Activated CD8-positive, alpha-beta T cell treated with anti-CD3 and anti-CD28 coated beads, Interleukin-2, amount 10 ng/mL, durations not matched to agents 7 days and 5 days (primary cell): ENCODE measurements at places on chromosomes 5 and 9.

GRCh38 chr9:123406691-123407216 is 50.8 kb downstream of the CRB2 start:
- no peak for DNase-seq

- DNase-seq, result no peak
Measured at GRCh38 chr5:79873187-79873586, 117.9 kb downstream of the MTX3 start.

DNA sequence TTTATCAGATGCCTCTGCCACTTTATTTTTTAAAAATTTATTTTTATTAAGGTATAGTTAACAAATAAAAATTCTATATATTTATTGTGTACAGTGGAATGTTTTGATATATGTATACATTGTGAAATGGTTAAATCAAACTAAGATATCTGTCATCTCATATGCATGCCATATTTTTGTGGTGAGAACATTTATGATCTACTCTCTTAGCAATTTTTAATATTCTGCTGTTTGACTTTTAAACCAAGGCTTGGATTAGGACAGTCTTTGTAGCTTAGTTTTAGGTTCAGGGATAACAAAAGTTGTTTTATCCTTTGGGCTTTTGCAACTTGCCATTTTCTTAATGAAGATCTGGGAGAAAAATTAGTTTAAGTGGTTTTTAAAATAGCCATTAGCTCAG is 46.0 kb upstream of the CDKN2B start:
- no peak for DNase-seq

DNA sequence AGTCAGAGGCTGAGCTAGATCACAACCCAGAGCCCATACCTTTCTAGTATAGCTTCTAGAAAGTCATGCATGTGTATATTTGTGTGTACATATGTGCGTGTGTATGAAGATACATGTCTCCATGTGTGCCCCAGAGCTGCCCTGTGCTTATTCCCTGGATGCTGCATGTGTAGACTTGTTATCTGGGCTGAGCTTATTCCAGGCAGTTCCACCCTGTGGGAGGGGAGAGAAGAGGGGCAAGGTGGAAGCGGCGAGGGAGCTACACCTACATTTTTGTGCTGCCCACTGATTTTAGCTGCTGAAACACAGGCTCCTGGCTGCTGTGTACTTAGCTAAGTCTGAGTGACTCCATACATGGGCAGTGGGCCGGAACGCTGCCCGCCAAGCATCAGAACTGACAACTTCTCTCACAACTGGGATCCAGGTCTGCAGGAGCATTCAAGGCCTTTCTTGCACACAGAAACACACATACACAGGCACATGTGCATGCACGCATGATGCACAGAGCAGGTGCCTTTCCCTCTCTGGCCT is 38.0 kb upstream of the XPA start:
- no peak for DNase-seq

- DNase-seq, result no peak
Measured at GRCh38 chr9:85310573-85310972, 431.2 kb downstream of the AGTPBP1 start.

DNA sequence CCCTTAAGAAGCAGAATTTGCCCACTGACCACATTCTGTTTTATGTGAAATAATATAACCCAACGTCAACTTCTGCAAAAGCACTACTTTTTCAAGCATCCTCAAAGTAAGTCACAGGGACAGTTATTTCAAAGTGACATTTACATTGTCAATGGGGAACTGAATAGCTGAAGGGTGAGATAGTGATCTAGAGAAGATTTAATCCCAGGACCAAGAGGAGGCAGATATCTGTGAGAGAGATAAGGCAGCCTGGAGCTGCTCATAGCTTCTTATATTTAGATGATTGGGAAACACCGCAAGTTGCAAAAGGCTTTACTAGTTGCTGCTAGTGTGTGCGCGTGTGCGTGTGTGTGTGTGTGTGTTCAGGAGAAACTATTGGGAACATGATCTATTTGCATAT is 210.4 kb upstream of the RFX3 start:
- no peak for DNase-seq

DNA sequence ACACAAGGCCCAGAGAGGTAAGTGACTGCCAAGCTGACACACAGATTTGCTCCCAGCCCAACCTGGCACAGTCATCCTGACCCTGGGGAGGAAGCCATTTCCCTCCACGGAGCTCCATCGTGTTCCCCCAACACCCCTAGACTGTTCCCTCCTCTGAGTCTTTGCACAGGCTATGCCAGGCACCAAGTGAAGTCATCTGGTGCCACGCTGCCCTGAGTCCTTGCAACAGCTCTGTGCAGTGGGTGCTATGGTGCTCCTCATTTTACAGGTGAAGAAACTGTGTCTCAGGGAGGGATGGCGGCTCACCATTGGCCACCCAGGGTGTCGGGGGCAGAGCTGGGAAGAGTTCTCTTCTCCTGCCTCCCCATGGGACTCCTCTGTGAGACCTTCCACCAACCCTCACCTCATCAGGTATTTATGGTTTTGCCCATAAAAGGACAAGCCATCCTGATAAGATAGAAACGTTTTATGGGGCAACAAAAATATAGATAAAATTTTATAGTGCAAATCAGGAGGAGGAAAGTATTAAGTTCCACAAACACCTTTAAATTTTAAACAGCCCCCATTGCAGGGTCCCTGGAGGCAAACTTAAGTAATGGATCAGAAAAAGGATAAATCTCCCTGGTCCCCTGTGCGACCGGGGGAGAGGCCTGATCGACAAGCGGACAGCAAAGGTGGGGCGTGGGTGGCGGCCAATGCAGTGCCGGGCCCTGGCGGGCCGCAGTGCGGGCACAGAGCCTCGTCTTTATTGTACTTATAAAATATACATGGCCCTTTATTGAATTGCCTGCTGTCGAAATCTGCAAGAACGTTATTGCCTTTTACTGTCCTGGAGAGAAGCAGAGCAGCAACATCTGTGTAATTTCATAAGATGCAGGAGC is 50.2 kb upstream of the ZBTB43 start:
- no peak for DNase-seq

DNA sequence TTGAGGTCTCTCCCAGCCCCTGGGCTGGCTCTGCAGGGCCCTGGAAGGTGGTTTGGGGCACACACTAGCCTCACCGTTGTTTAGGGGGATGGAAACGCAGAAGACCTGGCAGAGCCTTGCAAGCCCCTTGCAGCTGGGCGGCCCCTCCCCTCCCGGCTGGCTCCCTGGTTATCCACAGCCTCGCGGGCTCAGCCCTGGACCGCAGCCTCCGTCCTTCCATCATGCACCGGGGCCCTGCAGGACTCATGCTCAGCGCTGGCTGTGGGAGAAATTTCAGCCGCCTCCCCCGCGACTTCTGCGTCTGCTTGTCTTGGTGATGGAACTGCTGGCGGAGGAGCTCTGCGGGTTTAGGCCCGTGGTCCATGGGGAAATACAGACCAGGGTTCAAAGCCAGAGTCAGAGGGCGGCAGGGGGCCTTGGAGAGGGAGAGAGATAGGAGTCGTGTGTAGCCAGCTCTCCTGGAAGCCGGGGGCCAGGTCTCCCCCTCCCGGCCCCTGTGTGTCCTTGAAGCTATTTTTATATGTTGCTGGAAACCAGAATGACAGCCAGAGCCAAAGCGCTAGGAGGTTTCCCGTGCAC is 75.8 kb upstream of the IER5L start:
- no peak for DNase-seq

DNA sequence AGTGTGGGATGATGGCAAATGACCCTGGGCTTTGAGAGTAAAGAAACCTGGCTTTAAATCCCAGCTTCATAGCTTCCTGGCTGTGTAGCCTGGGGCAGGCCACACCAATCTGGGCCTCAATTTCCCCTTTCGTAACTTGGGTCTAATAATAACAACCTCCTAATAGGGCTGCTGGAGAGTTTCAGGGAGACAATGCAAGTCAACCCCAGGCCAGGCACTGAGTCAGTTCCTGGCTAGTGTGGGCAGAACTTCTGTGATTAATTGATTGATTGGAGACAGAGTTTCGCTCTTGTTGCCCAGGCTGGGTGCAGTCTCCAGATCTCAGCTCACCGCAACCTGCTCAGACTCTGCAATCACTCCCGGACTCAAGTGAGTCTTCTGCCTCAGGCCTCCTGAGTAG is 3.3 kb upstream of the SH2D3C start:
- DNase-seq, result no peak

- DNase-seq, result no peak
Measured at GRCh38 chr9:130868230-130868629, 28.4 kb downstream of the QRFP start.

- DNase-seq, result no peak
Measured at GRCh38 chr5:1655496-1656270, 131.9 kb upstream of the LPCAT1 start.

DNA sequence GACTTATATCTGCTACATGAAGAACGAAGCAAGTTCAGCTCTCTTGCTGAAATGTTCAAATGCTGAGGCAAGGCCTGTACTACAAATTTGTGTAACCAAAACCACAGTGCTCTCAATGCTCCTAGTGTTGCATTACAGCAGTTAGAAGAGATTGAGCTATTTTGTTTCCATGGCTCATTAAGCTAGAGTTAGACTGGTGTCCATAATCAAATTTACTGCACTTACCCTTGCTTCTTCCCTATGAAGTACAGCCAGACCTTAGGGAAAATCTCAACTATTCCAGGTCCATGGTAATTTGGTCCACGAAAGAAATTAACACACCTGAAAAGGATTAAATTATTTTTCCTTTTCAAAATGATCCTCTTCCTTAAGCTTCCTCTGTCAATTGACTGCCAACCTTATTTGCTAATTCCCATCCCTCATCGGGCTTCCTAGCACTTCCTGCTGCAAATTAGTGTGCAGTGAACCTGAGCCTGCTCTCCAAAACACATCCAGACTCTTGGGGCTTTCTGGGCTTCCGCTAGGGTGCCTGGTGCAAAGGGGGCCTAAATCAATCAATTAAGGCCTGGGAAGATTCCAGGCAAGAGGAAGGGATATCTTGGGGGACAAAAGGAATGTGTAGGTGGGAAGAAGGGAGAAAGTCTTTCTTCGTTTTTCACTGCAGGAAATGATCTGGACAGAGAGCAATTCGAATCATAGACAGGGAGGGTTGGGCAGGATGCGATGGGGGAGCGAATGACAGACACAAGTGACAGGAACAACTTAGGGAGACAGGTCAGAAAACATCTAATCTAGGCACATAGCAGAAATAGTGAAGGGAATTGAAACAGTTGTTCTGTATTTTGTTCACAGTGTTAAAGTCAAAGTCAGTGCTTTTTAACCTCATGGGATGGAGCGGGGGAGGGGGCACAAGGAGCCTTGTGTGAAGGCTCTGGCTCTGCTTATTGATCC is 542.4 kb downstream of the RAB3C start:
- peak; percentile 49 for DNase-seq

GRCh38 chr9:132005899-132006298 is 73.8 kb downstream of the MED27 start:
- DNase-seq, result no peak

- DNase-seq, result no peak
Measured at GRCh38 chr5:74167206-74167929, 473.2 kb downstream of the ENC1 start.

GRCh38 chr5:125446986-125447385 is 700.5 kb upstream of the ZNF608 start:
- DNase-seq, result no peak

GRCh38 chr5:65924366-65925043 is 1.9 kb upstream of the ERBIN start:
- no peak for DNase-seq

GRCh38 chr9:109422641-109423040 is 75.5 kb downstream of the PTPN3 start:
- no peak for DNase-seq

DNA sequence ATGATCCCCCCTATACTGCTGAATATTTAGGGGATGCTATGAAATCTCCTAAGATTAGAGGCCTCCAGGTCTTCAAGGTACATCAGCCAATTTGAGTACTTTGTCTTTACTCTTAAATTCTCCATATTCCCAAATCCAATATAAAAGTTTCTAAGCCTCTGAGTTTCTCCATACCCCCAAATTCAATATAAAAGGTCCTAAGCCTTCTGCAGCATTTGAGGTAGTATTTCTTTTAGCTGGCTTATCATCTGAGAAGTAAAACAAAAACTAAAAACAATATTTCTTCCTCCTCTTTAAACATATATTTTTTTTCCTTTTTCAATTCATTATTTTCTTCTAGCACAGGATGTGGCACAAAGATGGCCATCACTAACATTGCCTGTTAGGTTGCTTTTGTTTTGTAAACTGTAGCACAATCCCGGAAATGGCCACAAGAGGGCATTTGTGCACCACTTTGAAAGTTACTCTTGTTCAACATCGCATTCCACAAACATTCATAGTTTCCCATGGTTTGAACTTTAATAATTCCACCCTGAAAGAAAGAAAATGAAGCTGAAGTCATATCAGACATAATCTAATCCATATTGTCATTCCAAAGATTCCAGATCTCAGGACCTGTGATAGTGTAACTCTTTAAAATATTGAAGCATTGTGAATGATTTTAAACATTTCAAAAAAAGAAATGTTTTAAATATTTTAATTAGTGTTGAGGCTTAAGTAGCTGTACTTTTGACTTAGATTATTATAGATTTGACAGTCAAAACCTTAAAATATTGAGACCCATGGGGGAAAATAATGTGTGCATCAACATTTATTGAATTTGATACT is 21.0 kb upstream of the SCGB3A2 start:
- DNase-seq, result peak; percentile 68

GRCh38 chr9:4196376-4196775 is 103.5 kb downstream of the GLIS3 start:
- DNase-seq, result no peak

DNA sequence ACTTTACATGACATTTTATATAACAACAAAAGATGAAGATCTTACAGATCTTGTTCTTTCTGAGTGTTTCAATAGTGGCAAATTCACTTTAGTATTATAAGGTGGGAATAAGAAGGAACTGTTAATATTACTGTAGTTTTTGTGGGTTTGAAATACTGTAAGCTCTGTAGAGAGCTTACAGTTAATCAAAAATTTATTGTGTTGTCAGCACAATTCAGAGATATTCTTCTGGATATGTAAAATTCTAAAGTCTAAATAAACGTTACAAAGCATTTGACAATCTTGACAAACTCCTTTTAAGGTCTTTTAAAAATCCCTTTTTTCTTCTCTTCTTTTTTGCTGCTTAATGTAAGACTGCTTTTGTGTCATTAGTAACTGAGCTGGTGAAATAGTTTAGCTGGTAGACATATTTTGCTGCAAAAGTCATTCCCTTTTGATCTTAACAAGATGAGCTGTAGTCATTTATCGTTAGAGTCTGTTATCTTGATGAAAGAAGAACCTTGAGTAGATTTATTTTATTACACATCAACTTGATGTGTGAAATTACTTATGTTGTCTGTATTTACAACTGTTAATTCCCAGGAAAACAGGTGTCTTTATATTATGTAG is 186.0 kb downstream of the WDR70 start:
- no peak for DNase-seq
